NCI-H187 treated with DMSO at 0.1 percent for 48 hours (cell line): ENCODE measurements at places on chromosomes 6 and 20.

DNA sequence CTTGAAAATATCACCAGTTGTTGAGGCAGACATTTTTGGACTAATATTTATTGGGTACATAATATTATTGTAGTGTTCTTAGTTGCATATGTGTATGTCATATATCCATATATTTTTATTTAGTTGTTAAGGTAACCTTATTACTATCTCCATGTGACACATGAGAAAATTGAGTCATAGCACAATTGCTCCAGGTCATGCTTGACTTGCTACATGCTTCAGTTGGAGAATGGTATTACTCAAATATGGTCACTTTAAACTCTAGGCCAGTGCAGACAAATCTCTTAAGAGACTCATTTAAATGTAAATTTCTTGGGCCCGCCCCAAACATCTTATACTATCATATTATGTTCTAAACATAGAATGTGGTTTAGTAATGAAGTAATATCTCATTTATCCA is 246.1 kb downstream of the RIMS1 start:
- no peak for DNase-seq

DNA sequence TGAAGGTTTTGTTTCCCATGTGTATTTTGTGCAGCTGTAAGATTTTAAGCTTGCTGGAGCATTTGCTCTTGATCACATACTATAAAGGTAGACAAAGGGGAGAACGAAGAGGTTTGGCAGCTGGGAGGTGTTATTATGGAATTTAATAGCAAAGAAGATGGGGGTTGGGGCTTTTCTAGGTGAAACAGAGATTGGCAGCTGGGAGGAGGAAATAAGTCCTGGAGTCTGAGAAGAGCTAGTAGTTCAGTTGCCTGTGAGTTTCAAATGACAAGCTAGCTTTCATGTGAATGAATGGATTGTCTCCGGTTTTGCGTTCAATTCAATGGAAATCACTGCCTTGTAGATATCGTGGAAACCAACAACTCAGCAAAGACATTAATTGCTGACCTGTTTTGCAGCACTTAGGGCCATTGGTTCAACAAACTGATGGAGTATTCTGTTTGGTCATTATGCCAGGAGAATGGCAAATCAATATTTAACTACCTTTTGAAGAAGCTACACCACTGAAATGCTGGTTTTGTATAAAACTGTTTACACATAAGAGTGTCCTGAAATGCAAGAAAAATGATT is 38.1 kb upstream of the FLRT3 start:
- DNase-seq: no peak

DNA sequence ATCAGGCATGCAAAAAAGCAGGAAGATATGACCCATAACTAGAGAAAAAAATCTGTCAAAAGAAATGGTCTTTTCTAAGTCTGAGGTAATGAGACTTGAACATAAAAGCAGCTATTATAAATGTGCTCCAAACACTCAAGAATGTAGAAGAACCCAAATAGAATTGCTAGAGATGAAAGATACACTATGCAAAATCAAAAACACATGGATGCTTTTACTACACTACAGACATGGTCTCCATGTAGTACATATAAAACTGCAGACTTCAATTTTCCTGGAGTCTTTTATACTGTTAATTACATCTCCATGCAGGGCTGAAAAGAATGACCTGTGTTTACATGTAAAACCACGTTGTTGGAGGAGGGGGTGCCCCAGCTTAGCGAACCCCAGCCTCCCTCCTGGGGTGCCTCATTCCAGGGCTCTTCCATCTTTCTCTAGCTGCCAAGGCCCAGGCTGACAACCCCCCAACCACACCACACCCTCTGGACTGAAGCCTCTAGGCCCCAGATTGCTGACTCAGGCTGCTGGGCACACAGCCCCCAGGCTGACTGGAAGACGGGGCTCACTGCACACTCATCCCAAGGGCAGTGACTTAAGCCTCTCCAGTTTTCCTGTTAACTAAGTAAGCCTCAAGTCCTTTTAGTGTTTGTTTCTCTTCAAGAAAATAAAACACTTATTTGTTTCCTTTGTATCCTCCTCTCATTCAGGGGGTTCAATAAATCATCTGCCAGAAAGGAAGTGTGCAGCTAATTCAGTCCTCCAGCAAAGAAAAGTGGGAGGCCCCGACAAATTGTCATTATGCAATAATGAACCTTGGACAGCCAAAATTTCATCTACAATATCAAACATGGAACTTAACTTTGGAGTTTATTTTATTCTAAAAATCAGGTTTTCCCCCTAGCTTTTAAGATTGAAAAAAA is 26.0 kb upstream of the PLAGL1 start:
- DNase-seq: no peak

DNA sequence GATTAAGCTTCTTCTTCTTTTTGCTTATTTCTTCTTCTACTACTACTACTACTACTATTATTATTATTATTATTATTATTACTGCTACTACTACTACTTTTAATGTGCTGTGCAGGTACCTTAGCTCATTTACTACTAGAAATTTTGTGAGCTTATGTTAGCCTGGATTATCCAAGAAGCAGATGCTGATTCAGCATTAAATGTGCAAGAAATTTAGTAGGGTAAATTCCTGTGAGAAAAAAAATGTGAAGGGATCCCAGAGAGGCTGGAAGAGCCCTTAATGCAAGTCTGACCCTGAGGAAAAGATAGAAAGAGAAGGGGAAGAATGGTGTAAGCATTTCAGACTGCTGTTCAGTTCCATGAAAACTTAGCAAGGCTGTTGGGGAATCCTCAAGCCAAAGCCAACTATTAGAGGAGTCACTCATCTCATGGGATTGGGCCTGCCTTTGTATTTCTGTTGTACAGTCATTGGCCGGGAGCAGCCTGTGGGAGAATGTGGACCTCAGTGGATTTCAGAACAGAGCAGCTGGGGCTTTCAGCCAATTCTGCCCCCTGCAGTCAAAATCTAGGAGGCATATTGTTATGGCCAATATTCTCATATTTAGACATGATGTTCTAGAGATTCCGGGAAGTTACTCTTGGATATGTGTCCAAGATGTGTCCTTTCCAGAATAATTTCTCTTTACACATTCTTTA is 37.2 kb upstream of the TSPYL1 start:
- no peak for DNase-seq

- no peak for DNase-seq
Observed at GRCh38 chr6:158955255-158955654, 44.7 kb downstream of the RSPH3 start.

DNA sequence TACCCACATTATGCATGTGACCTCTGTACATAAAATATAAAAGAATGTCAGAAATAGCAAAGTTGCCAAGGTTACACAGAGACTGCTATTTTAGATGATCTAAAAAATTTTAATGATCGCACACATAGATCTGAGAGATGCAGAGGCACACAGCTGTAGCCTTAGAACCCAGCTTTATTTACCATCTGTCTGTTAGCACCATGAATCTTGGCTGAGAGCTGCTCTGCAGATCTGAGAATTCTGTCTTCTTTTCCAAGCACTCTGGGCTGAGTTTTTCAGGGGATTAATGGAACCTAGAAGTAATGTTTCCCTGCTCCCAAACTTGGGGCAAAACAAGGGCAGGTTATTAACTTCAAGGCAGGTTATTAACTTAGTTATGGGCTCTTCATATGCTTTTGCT is 248.7 kb upstream of the JAG1 start:
- no peak for DNase-seq

- no peak for DNase-seq
Observed at GRCh38 chr20:47003223-47003622, 108.6 kb downstream of the EYA2 start.

DNA sequence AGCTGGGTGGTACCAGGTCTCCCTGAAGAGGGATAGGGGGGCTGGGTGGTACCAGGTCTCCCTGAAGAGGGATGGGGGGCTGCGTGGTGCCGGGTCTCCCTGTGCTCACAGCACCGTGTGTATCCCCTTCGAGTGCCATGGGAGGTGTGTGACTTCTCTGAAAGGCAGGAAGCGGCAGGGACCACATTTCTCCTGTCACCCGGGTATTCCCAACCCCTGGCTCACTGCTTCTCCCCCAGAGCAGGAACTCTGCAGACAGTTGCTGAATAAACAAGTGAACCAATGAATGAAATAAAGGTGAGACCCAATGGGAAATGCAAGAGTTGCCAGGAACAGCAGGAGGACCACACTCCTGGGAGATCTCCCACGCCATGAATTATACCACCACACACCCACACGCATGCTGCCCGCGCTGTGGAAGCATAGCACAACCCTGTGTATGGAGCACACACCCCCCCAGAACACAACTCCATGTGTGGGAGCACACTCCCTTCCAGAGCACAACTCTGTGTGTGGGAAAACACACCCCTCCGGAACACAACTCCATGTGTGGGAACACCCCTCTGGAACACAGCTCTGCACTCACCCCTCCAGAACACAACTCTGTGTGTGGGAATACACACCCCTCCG is 50.7 kb downstream of the RNASET2 start:
- DNase-seq: no peak

DNA sequence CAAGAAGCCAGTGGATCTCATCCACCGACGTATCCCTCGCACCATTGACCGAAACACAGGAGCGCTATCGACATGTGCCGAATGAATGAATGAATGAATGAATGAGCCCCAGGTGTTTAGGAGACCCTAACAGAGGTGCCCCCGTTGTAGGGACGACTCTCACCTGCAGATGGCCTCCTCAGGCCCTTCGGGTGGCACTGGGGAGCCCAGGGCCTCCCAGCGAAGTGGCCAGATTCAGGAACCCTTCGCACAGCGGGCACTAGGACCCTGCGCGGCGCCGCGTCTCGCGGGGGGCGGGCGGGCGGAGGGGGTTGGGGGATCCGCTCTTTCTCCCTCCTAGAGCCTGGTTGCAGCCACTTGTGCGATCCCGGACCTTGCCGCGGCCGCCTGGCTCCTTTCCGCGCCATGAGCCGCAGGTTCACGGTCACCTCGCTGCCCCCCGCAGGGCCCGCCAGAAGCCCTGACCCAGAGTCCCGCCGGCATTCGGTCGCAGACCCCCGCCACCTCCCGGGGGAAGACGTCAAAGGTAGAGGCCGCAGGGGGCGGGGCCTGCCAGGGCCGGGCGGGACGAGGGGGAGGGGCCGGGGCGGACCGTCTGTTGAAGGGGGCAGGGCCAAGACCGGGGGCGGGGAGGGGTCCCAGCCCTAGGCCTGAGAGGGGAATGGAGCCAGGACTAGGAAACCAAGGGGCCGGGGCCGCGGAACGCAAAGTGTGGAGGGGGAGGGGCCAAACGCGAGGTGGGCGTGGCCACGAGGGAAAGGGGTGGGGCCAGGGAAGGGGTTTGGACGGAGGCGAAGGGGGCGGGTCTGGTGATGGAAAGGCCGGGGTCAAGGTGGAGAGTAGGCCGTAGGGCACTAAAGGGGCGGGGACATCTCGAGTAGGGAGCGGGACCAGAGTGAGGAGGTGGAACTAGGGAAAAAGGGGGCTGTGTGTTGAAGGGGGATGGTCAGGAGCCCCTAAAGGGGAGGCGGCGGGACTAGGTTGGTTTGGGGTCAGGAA is 7.4 kb upstream of the SLC12A5 start:
- DNase-seq: peak; percentile 44

GRCh38 chr6:98641949-98642719 is 192.2 kb upstream of the POU3F2 start:
- DNase-seq: no peak

DNA sequence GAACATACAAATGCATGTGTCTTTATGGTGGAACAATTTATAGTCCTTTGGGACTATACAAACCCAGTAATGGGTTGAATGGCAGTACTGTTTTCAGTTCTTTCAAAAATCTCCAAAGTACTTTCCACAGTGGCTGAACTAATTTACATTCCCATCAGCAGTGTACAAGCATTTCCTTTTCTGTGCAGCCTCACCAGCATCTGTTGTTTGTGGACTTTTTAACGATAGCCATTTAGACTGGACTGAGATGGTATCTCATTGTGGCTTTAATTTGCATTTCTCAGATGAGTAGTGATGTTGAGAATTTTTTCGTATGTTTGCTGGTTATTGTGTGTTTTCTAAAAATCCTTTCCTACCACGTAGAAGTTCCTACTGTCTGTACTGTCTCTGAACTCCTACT is 327.2 kb upstream of the ZFP64 start:
- DNase-seq: no peak

GRCh38 chr6:74269600-74269858 is 573.5 kb downstream of the CD109 start:
- no peak for DNase-seq

DNA sequence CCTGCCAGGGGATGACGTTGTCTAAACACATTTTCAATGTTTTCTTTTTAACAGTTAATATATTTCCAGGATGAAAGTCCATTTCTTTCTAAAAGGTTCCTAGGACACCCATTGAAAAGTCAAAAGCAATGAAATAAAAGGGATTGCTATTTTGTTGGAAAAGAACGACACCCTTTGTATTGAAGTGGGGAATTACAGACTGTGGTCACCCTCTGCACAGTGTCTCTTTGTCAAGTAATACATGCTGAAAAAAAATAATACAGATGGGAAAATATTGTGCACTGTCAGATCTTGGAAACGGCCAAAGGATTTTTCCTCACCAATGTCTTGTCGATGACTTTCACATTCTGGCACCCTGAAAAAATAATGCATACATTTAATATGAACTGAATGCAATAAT is 56.9 kb downstream of the HAO1 start:
- no peak for DNase-seq

DNA sequence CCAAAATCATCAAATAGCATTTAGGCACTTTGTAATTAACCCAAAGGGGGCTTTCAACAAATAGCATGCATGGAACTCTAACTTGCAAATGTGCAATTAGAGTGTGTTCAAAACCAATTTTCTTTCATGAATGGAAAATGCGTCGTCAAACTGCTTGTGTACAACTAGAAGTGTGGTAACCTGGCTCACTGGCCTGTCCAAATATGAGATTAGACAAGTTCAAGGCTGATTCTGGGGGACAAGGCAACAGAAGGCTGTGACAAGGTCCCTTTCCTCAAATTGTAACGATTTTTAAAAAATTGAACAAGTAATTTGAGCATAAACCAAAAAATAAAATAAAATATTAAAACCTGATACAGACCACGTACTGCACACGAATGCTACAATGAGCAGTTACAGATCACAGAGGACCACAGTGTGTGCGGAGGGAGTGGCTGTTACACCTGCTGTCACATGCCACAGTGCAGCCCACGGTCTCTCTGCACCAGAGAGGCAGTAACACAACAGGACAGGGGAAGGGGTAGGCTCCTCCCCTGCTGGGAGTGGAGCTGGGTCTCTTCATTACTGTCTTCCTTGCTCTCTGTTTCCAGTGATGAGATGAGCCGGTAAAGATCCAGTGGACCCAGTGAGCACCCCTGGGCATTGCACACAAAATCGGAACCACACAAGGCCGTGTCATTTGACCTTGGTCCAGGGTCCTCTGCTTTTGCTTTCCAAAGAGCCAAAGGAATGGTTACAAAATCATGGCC is 252.2 kb upstream of the PDE10A start:
- DNase-seq: no peak

- no peak for DNase-seq
Observed at GRCh38 chr20:32945710-32946221, 58.5 kb downstream of the SUN5 start.
